ENCODE measurements at places on chromosomes 2 and 18.

DNA sequence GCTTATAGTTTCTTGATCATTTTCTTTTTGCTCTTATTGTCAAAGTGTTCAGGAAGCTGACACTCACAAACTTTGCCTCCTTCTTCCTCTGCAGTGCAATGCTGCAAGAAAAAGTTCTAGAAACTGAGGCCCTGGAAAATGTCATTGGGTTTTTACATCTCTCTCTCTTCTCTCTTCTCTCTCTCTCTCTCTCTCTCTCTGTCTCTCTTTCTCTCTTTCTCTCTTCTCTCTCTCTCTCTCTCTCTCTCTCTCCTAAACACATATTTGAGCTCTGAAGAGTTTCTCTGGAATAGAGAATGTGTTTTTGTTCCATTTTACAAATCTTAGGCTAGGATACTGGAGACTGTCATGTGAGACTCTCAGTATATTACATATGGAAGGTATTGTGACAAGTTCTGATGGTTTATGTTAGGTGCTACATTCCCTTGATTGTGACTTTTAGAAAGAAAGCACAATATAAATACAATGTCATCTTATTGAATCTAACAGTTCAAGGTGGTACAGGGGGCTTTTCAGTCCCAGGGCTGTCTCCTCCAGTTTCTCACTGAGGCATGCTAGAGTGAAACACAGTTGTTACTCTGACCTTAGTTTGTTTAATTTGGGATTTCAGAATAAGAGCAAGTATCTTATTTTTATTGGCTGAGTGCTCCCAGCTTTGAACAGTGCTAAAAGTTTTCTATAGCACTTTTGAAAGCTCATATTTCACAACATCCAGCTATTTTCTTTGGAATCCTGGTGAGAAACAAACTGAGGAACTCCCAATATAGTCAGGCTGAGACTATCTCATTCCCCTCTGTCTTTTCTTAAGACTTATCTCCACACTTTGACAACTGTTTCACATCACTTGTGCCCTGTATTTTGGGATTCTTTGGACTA, 41.4 kb upstream of the EHBP1 start:
- no peak for DNase-seq

DNA sequence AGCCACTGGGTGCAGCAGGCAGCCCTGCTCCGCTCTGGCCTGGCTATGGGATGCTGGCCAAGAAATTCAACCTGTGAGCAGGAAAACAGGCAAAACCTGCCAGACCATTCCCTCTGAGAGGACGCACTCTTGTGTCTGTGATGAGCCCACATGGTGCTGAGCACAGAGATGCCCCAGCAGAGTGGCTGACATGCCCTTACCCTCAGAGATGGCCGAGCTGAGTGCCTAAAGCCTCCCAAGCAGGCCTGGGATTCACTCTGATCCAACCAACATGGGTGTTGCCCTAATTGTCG, 34.3 kb upstream of the TAF1B start:
- no peak for DNase-seq

- no peak for DNase-seq
These were observed 105.8 kb downstream of the ICOS start for GRCh38 chr2:204042401-204042800.

- no peak for DNase-seq
These were observed 398 bp downstream of the INPP5D start for GRCh38 chr2:233060501-233060979.

GRCh38 chr2:62504657-62505056, 1.3 kb downstream of the TMEM17 start:
- no peak for DNase-seq

DNA sequence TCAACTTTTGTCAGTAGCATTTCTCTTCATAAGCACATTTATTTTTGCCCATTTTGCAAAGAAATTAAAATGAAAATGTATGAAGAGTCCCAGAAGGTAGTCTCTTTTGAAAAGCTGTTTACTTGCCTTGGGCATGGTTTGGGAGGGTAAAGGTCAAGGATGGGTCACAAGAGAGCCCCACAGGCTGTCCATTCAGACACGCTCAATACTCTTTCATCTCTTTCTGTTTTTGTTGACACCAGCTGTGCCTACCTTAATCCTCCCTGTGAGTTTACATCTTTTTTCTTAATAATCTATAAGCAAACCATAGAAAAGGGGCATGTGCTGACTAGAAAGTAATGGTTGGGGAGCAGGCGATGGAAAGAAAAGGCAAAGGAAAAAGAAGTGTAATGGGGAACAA, 49.6 kb upstream of the KLF7 start:
- DNase-seq = no peak

DNA sequence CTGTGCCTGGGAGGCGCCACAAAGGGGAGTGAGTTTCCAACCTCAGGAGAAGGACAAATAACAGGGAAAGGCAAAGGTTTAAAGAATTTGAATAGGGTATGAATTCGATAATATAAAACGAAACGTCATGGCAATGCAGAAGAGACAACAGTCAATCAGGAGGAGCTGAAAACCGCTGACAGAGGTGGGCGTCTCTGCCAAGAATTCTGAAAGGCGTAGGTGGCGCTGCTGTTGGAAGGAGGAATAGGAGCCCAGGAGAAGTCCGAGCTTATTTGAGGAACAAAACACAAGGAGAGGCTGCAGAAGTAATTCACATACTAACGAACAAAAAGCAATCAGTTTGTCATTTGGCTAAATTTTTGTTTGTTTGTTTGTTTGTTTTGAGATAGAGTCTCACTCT, 485.8 kb upstream of the POU3F3 start:
- no peak for DNase-seq

- no peak for DNase-seq
These were observed 99.6 kb upstream of the THSD7B start for GRCh38 chr2:136665736-136666135.

GRCh38 chr2:148590612-148591011, 53.9 kb upstream of the EPC2 start:
- DNase-seq = no peak

DNA sequence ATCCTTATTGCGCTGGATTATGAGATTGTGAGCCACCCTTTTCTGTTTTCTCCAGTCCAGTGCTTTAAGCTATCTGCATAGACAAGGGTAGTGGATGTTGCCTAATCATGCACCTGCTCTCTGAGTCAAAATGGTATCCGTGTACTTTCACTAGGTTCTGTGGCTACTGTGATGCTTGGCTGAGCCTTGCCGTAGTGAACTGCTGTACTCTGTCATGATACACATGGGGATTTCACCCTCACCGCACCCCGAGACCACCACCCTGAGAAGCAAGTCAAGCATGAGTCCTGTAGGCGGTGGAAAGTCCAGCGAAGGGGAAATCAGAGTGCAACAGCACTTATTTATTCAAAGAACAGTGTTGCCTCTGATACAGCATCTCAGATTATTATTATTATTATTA, 55.0 kb downstream of the ARHGAP25 start:
- DNase-seq = peak; percentile 87

- no peak for DNase-seq
These were observed 263.6 kb downstream of the XIRP2 start for GRCh38 chr2:167151894-167152293.

DNA sequence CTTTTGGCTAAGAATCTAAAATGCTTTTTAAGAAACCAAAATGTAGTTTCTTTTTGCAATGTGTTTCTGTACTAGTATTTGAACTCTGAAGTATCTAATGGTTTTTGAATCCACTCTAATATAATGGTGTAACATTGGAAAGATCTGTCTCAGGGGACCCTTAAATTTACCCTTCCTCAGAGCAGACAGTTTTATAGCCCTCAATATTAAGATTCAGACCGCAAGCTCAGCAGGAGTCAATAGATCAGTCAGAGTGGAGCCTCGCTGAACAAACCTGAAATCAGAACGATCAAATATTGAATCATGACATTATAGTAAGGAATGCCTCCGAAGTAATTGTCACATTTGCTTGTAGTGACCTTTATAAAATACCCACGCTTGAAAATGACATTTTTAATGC, 18.3 kb downstream of the SGPP2 start:
- DNase-seq = no peak

DNA sequence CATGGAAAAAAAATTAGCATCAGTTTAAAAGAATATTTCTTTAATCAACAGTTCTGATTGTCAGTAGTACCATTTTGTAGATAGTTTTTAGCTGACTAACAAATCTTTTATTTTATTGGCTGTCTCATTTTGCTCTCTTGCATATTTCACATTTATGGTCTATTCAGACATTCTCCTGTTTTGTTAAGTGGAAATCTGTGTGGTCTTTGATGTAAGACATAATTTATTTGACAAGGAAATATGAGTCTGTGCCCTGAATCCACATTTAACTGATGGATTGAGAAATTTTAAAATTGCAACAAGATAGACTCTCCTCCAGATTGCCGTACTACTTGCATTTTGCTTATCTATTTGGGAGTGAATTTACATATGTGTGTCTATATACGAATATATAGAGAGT, 96.3 kb upstream of the ATP5MC3 start:
- no peak for DNase-seq

GRCh38 chr2:51813247-51813646, 781.3 kb upstream of the NRXN1 start:
- no peak for DNase-seq

- DNase-seq = no peak
These were observed 152.5 kb downstream of the ICOS start for GRCh38 chr2:204089105-204089504.

GRCh38 chr18:9627642-9628041, 13.3 kb upstream of the PPP4R1 start:
- DNase-seq = no peak

DNA sequence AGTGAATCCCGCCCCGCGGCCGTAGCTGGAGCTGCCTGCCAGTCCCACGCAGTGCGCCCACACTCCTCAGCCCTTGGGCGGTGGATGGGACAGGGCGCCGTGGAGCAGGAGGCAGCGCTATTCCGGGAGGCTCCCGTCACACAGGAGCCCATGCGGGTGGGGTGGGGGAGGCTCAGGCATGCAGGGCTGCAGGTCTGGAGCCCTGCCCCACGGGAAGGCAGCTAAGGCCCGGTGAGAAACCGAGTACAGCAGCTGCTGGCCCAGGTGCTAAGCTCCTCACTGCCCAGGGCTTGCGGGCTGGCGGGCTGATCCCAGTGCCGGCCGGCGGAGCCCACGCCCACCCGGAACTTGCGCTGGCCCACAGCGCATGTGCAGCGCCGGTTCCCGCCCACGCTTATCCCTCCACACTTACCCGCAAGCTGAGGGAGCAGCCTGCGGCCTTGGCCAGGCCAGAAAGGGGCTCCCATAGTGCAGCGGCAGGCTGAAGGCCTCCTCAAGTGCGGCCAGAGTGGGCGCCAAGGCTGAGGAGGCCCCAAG, 1152.8 kb upstream of the CELF4 start:
- DNase-seq = no peak

DNA sequence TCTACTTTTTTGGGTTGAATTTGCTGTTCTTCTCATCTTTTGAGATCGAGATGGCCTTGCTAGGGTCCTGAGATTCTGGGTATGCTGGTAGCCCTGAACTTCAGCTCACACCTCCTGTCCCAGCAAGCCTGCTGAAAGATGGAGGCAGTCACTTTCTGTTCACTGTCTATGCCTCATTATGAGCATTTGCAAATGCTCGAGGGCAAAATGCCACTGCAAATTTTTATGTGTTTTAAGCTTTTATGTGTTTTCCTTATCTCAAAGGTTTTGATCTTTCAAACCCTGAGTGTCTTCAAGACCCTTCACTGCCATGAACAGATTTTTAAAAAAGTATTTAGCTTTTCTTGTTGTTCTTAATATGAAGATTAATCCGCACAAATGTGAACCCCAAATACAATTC, 766.7 kb upstream of the HS6ST1 start:
- DNase-seq = no peak

- no peak for DNase-seq
These were observed 447.6 kb upstream of the POU3F3 start for GRCh38 chr2:104406261-104406726.

GRCh38 chr18:57433934-57434535, 1.1 kb upstream of the ONECUT2 start:
- peak; percentile 20 for DNase-seq

GRCh38 chr2:37588316-37588777, 83.1 kb downstream of the CDC42EP3 start:
- no peak for DNase-seq

GRCh38 chr2:203682688-203683130, 23.7 kb upstream of the CD28 start:
- no peak for DNase-seq

GRCh38 chr18:50312296-50313030, 25.0 kb upstream of the CXXC1 start:
- DNase-seq = peak; percentile 29

DNA sequence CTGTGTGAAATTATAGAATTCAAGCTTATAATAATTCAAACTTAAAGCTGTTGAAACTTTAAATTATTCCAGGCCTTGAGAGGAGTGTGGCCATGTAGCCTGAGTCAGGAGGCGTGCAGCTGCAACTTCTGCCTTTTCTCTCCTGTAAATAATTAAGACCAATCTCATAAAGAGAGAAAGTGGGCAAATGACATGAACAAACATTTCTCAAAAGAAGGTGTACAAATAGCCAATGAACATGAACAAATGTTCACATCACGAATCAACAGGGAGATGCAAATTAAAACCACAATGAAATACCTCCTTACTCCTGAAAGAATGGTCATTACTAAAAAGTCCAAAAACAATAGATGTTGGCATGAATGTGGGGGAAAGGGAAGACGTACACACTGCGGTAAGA, 149.1 kb upstream of the MYCN start:
- no peak for DNase-seq

GRCh38 chr2:191165176-191165643, 14.4 kb upstream of the STAT4 start:
- peak; percentile 31 for DNase-seq

GRCh38 chr2:219086196-219086595, 25.5 kb upstream of the IHH start:
- no peak for DNase-seq

- DNase-seq = no peak
These were observed 39.7 kb downstream of the EPB41L5 start for GRCh38 chr2:120052597-120052996.

DNA sequence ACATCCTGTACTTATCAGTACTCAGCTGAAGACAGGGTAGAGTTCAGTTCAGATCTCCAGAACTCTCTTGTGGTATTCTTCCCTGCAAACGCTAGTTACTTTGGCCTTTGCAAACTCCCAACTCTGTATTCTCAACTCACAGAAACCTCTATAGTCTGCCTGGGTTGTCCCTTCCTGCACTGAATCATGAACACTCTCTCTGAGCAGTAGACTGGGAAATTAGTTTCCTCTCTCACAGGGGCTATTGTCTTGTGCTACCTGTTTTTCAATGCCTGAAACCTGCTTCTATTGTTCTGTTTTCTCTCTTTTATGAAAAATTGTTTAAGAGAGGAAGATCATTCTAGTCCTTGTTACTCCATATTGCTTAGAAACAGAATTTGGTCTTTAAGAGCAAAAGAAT, 134.7 kb downstream of the VIT start:
- no peak for DNase-seq

- DNase-seq = no peak
These were observed 468.3 kb upstream of the RAB12 start for GRCh38 chr18:8140841-8141501.

Measured in GM10248 (cell line).